ENCODE measurements at places on chromosomes 13 and 19. TPM values are rescaled to one million over a fixed set of nuclear protein-coding genes. Genes with fewer than 3 reads are reported as not detected.

B3GNT8 gene
- total RNA-seq: 0.93 TPM

BCAM gene
- 81.6 TPM for total RNA-seq

ERFL gene
- total RNA-seq: 0.04 TPM

DNA sequence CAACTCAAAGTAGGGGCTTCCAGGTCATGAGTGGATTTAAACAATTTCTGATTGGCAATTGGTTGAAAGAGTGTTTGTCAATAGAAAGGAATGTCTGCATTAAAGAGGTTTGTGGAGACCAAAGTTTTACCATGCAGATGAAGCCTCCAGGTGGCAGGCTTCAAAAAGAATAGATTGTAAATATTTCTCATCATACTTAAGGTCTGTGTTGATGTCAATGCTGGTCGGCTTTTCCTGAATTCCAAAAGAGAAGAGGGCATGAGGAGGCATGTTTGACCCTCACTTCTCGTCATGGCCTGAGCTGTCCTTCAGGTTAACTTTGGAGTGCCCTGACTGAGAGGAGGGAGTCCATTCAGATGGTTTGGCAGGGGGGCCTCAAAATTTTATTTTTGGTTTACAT, 125.4 kb upstream of the RFC3 start:
- DNase-seq: no peak

DNA sequence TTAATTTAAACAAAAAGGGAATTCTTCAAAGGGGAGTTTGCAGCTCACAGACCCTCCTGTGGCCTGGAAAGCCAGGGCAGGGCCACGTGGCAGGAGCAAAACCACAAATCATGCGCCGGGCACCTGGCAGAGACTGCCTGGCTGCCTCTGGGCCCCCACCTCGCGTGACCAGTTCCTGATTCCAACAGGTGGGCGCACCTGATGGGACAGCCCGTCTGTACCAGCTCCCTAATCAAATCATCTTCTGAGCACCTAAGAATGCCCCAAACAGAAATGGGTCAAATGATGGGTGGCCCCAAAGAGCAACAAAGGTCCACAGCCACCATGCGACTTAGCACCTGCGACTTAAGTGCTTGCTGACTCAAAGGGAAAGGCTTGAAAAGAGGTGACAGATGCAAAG, 9.2 kb downstream of the TMTC4 start:
- no peak for DNase-seq

DNA sequence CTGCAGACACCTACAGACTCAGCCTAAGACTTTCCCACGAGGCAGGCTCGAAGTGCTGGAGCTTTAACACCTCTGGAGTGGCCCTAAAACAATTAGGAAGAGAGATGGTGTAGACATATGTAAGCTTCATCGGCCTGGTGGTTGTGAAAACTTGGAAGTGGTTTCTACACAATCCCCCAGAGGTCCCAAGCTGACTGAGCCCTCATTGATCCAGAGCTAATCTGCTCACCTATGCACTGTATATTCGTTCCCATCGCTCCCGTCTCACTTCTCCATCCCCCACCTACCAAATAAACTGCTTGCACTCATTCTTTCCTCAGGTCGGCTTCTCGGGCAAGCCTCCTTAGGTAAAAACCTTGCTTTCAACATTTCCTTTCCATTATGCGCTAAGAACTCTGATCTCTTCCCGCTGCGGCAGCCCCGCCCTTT, 767 bp upstream of the ZNF793 start:
- DNase-seq: no peak

DNA sequence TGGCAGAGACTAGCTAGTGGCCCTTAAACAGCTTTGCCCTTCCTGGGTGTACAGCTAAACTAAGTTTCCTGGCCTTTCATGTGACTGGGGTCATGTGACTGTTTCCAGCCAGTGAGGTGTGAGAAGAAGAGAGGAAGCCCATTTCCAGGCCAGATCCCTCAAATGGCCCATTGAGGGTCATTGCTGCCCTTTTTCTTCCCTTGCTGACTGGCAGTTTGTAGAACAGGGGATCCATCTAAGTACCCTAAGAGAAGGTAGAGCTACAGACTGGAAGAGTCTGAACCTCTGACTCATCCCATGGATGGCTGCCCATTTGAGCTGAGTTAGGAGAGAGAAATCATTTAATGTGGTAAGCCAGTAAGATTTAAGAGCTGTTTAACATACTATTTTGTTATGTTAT, 2.8 kb downstream of the SWSAP1 start:
- DNase-seq: peak; percentile 56

- no peak for DNase-seq
These were observed 59.2 kb upstream of the MYCBP2 start for GRCh38 chr13:77386046-77386445.

GRCh38 chr19:46484656-46485055, 11.0 kb downstream of the PNMA8B start:
- peak; percentile 35 for DNase-seq

DNA sequence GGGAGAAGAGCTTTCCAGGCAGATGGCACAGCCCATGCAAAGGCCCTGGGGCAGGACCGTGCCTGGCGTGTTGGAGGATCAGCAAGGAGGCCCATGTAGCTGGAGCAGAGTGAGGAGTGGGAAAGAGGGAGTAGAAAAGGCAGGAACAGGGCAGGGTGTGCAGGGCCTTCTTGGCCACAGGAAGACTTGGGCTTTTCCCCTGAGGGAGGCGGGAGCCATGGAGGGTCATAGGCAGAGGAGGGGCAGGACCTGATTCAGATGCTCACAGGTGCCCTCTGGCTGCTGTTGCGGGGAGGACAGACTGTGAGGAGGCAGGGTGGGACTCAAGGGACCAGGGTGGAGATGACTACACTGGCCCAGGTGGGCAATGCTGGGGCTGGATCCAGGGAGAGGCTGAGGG, 13.8 kb upstream of the PTPRS start:
- DNase-seq: no peak

All from muscle of leg (tissue), 16 donors.